ENCODE measurements at places on chromosomes 3 and 15. TPM values are rescaled to one million over a fixed set of nuclear protein-coding genes. Genes with fewer than 3 reads are reported as not detected.

DNA sequence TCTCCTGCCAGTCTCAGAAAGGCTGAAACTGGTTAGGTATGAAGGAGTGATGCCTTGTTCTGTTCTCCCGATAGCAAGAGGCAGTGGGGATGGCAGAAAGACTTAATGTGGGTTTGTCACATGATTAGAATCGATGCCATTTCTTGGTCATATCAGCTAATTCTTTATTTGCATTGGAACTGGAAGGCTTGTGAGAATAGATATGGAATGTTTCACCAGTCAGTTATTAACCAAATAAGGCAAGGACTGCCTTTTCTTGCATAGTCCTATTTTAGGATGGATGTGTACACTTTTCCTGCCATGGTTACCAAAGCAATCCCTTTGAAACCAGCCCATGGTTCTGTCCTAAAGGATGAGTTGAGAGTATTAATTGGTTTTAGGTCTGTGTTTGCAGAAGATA, 33.7 kb downstream of the FILIP1L start:
- no peak for DNase-seq

DNA sequence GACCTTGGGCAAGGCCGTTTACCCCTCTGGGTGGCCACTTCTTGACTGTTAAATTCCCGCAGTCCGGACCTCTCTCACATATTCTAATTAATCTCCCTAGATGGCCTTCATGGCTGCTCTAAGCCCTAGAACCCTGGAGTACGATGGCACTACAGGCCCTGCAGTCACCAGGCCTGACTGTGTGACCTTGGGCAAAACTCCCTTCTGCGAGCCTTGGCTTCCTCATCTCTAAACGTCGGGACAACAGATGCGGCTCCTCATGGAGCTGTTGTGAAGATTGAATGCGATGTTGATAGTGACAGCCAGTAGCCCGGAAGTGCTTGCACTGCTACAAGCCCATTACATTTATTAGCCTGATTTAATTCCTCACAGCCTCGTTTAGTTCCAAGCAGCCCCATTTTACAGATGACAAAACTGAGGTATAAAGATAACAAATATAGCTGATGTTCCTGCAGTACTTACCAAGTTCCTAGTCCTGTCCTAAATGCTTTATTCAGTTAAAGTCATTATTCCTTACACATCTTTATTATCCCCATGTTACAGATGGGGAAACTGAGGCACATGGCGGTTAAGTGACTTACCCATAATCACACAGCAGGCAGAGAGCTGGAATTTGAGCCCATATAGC, 10.3 kb downstream of the EPHB3 start:
- no peak for DNase-seq

DNA sequence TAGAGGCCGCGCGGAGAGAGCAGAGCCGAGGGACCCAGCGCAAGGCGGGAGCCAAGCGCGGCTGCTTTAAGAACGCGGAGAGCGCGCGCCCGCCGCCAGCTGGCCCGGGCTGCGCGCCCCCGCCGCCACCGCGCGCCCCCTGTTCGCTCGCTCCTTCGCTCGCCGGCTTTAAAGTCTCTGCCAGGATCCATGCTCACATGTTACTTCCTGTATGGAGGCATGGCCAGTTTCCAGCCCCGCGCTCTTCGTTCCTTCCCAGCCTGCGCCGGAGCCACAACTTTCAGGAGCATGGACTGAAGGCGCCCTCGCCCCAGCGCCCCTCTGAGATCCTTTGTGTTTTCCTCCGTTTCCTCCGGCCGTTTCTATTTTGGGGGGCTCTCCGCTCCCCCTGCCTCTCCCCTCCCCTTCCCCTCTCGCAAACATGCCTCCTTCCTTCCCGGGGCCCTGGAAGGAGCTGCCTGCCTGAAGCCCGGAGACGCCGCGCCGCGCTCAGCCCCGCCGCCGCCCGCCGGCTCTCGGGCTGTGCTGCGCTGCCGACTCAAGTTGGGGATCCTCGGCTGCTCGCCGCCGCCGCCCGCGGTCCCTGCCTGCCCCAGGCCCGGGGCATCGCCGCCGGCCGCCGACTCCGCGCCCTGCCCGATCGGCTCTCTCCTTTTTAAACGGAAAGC, at the start of gene PTPRG:
TSS of gene PTPRG (plus strand) at position 198 of the 668 bp plus-strand sequence. CDS start 717 bp downstream, outside the sequence.
- peak; percentile 95 for DNase-seq

DNA sequence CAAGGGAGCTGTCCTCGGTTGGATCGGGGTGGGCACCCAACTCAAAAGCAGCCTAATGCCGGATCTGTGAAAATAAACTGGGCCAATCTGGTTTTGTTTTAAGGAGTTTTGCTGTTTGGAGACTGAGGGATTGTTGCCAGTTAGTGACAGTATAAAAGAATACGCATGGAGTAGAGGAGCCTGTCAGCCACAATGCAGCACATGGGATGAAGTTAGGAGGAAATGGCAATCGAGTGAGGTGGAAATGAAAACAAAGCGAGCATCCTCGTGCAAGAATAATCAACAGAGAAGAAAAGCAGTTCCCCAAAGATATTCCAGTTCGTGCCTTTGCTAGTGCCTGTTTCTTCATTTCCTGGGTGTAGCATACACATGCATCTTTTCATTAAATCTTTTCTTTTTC, 108.4 kb upstream of the RORA start:
- no peak for DNase-seq

DNA sequence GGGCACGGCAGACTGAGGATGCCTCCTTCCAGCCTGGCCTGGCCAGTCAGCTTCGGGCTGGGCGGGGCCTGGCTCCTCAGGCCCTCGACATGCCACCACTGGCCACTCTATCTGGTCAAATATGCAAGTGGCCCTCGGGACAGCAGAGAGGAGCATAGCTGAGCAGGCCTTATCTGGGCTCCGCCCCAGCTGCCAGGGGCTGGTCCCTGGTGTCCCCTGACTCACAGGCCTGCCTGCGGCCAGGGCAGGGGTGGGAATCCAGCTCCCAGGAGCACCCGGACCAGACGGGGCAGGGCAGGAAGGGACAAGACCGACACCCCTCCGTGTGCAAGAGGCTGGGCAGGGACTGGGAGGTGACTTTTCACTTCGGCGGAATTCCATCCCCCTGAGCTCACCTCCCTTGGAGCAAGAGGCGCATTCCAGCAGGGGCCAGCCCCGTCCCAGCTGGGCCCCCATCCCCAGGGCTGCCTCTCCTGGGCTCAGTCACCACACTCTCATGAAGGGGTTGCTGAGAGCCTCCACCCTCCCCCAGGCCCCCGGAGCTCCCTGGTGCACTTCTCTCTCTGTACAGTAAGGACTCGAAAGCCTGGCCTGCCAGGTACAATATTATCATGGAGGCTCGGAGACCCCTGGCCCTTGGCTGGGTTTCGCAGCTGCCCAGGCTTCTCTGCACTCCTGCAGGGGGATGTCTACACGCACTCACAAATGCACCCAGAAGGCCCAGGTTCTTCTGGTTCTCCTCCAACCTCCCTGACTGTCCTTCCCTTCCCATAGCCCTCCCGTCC, 29.5 kb downstream of the WNT7A start:
- no peak for DNase-seq

GRCh38 chr3:15973940-15974339, 176.2 kb upstream of the ANKRD28 start:
- DNase-seq, result peak; percentile 55

The CTXN2 gene
- total RNA-seq, result 0.11 TPM

The SLC22A13 gene
- total RNA-seq, result not detected

The THOC7 gene
- 70.6 TPM for total RNA-seq
